ENCODE measurements at places on chromosomes 3 and 15.

GRCh38 chr15:72318408-72318942 lies 1.5 kb downstream of the CELF6 start:
- DNase-seq, result no peak

DNA sequence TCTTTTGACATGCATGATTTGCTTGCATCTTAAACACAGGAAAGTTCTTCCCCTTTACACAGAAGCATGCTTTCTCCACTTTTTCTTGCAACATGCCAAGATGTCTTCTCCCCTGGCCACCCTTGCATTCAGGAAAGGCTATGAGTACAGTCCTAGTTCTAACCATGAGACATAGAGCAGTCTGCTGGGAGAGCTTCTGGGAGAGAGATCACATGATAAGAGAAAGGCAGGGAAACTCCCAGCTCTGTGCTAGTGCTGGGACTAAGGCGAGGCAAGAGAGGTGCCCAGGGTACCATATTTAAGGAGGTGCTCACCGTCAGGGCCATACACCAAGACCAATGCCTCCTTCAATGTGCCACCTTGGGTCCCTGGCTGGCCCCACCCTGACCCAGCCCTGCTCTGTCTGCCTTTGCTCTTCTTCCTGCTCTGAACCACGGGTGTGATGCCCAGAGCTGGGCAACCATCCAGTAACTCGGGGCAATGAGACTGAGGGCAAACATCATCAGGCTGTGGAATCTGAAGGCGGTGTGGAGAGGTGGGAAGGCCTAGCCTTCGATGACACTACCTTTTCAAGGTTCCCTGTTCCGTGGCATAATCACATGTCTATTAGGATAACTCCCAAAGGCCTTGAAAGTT lies 77.4 kb upstream of the PRR20G start:
- no peak for DNase-seq

GRCh38 chr15:57646087-57646486 lies 54.4 kb downstream of the MYZAP start:
- DNase-seq, result no peak

GRCh38 chr15:77507143-77507897 lies 86.6 kb downstream of the HMG20A start:
- DNase-seq, result peak; percentile 26

DNA sequence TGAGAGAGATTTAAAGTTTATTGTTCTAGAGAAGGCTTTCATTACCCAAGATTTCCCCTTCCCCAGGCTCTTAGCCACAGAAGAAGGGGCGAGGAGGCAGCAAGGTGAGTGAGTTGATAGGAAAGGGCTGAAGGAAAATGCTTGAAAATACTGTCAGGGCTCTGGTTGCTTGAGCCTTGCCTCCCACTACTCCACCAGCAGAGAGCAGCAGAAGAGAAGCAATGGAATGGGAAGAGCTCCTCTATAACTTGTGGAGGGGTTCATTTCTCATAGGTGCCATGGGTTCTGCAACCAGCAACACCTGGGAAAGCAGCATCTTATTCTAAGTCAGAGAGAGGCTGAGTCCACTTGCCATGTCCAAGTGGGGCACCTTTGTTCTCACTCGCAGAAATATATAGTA lies 184.0 kb upstream of the CNTN6 start:
- no peak for DNase-seq

DNA sequence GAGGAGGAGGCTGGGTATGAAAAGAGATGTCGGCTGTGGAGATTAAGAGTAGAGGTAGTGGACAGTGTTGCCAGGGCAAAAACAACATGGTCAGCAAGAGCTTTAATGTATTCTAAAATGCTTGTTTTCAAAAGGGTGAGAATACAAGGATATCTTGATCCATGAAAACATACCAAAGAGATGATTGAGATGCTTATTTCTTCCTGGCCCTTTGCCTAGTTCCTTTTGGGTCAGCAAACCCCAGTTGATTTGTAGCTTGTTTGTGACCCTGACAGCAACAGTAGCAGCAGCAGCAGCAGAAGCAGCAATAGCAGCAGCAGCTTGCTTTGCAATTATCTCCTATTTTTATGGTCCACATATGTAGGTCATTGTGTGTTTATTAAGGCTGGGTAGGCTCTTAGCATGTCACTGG lies 337.3 kb downstream of the LPP start:
- no peak for DNase-seq

DNA sequence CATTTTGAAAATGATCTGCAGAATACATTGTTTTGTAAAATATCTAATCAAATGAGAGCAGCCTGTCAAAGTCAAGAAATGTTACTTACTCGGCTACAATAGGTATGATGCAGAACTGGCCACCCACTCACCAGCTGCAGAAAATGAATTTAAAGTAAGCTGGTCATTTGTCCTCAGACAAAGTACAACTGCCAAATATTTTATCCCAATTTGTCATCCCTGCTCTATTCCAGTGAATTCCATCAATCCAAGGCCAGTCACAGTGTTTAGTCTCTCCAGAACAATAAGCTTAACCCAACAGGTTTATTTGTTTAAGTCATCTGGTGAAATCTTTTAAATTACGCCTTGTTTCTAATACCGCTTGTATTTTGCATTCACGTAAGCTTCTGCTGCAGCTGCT lies 46.6 kb upstream of the TCF12 start:
- no peak for DNase-seq

- no peak for DNase-seq
These were observed 6.6 kb downstream of the CDCP1 start for GRCh38 chr3:45139372-45140140.

DNA sequence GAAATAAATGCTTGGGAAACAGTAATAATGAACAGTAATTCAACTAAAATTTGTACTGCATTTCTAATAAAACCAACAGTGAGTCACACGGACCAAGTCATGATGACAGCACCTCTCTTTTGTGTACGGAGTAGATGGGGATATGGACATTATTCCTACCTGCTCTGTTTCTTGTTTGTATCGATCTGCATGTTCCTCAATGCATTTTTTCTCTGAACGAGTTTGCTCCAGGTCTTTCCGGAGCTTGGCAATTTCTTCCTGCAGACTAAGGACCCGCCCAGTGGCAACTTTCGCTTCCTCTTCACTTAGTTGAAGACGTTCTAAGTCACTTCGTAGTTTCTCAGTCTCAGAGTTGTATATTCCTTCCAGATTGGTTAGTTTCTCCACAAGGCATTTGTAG lies 74.4 kb upstream of the MYO5C start:
- no peak for DNase-seq

DNA sequence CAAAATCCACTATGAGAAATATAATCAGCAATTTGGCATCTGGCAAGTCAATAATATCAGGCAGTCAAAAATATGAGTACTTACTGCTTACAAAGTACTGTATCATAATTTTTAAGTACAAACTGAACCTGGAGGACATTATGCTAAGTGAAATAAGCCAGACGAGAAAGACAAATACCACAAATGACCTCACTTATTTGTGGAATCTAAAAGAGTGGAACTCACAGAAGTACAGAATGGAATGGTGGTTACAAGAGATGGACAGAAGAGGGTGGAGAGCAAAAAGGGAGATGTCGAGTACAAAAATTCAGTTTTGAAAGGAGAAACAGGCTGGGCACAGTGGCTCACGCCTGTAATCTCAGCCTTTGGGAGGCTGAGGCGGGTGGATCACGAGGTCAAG lies 12.4 kb downstream of the PCYT1A start:
- no peak for DNase-seq

- DNase-seq, result no peak
These were observed 626.3 kb upstream of the NAALADL2 start for GRCh38 chr3:174232658-174233429.

GRCh38 chr15:43877371-43877770 lies 50.6 kb downstream of the WDR76 start:
- DNase-seq, result no peak

DNA sequence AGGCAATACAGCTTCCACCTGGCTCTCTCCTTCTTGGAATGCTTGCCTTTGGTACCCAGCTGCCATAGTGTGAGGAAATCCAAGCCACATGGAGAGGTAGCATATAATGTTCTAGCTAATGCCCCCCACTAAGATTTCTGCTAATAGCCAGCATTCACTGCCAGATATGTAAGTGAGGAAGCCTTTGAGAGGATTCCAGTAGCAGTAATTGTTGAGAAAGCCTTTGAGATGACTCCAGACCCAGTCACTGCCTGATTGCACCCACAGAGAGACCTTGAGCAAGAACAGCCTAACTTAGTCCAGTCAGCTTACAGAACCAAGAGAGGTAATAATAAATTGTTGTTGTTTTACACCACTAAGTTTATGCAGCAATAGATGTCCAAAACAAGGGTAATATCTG lies 63.1 kb downstream of the STRIT1 start:
- no peak for DNase-seq

DNA sequence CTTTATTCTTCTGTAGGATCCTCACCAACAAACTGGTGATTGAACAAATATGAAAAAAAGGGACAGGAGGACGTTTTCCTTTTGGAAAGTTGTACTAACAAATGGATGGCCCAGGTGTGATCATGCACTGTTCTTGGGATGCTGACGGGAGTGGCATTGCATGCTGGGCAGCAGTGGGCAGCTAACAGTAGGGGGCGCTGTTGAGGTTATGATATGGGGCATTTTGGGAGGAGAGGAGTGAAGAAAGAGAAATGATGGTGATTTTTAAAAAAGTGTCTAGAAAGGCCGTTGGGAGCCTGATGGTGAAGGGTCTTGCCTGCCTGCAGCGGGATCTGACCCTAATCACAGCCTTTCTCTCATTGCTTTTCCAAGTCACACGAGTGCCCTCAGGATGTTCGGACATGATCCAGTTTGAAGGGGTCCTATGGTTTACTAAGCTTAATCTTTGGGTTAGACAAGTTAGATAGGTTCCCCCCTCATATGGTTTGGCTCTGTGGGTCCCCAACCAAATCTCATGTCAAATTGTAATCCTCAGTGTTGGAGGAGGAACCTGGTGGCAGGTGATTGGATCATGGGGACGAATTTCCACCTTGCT lies 46.2 kb upstream of the PRTG start:
- DNase-seq, result no peak

- no peak for DNase-seq
These were observed 37.6 kb downstream of the EPHB3 start for GRCh38 chr3:184599143-184599542.

DNA sequence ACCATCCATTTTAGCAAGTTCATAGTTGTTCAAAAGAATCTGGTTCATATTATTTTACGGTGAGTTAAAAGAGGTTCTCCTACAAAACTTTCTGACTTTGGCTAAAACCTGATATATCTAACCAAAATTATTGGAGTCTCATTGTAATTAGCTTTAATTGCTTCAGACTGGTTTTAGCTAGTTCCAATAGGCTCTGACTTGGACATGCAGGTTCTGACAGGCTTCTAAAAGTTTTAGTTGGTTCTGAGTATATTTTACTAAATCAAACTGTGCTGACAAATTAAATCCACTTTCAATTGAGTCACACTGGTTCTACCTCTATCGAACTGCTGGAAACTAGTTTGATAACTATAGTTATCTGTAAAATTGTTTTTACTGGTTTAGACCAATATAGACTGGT lies 42.1 kb upstream of the RSL24D1 start:
- no peak for DNase-seq

- no peak for DNase-seq
These were observed 9.2 kb downstream of the IGF2BP2 start for GRCh38 chr3:185815391-185816282.

DNA sequence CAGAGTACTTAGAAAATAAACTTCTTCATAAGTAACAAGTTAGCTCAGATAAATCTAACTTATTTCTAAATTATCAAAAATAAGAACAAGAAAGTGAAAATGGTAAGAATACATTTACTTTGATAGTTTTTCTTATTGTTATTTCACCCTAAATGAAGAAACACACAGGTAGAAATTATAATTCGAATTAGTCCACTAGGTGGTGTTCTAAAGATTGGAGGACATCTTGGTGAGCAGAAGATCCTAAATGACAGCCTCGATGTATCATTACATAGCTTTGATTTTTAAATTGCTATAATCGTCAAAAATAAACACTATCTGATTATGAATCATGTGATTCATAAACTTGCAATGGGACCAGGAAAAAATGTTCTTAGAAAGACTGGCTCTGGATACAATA lies 280.8 kb upstream of the UBE2E2 start:
- DNase-seq, result no peak

DNA sequence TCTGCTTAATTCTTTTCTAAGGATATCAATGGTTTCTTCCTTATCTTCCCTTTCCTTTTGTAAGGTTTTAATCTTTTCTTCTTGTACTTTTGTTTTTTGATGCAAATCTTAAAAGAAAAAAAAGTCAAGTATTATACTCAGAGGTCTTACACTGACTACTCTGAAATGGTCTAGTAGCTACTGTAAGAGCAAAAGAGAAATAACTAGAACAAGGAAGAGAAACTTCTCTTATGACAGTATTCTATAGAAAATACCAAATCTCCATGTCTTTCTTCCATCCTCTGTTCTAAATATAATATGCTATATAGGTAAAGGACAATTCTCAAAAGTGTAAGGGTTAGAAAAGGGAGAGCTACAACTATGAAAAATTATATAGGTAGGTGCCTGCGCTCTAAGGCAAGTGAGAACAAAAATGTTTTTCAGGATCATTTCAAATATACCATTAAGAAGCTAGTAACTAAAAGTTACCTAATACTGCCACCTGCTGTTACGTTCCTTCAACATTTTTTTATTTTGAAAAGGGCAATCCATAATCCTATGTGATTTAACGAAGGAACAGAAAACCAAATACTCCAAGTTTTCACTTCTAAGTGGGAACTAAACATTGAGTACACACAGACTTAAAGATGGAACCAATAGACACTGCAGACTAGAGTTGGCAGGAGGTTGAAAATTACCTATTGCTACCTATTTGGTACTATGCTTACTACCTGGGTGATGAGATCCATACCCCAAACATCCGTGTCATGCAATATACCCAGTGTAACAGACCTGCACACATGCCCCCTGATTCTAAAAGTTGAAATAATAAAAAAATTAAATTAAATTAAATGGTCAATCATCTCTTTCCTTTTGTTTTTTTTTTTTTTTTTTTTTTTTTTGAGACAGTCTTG lies 36.7 kb downstream of the CIP2A start:
- no peak for DNase-seq

- DNase-seq, result no peak
These were observed 17.5 kb upstream of the GASK1A start for GRCh38 chr3:42961633-42962032.

DNA sequence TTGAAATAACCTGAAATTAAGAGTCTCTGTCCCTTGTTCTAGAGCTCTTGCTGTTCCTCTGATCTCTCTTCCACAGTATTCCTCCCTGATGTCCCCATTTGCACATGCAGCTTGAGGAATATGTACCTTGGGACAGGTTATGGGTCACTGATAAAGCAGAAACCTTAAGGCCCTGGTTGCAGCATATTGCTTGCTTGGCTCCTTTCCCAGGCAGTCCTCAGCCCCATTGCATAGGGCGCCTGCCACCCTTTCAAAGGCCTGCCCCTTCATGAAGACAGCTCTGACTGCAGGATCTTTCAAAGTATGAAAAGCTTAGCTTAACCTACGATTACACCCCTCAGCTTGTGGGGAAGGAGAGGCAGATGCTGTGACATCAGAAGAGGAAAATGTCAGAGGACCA lies 51.6 kb downstream of the WDR76 start:
- no peak for DNase-seq

- no peak for DNase-seq
These were observed 484.6 kb downstream of the ROBO2 start for GRCh38 chr3:77524463-77524862.

Measured in keratinocyte (primary cell).